ENCODE measurements at places on chromosomes 7 and 10. TPM values are rescaled to one million over a fixed set of nuclear protein-coding genes. Genes with fewer than 3 reads are reported as not detected.

- no peak for DNase-seq
These were observed 23.7 kb downstream of the SVIL start for GRCh38 chr10:29610876-29611647.

The GBF1 gene
- 52.4 TPM for total RNA-seq

The SH2D4B gene
- total RNA-seq = 0.42 TPM

The GPRIN2 gene
- total RNA-seq = 1.3 TPM

- DNase-seq = no peak
These were observed 26.9 kb downstream of the AHR start for GRCh38 chr7:17325364-17325763.

GRCh38 chr7:102983602-102984001 lies 70.8 kb downstream of the LRRC17 start:
- DNase-seq = no peak

- DNase-seq = no peak
These were observed 565.4 kb upstream of the NRP1 start for GRCh38 chr10:33899578-33900531.

DNA sequence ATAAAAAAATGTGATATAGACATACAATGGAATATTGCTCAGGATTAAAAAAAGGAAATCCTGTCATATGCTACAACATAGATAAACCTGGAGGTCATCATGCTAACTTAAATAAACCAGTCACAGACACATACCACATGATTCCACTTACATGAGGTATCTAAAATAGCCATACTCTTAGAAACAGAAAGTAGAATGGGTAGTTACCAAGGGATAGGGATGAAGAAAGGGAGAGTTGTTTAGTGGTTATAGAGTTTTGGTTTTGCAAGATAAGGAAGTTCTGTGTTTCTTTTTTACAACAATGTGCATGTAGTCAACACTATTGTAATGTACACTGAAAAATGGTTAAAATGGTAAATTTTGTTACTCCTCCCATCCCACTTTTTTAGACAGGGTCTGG lies 30.5 kb downstream of the BICC1 start:
- DNase-seq = no peak

- DNase-seq = peak; percentile 86
These were observed 31.3 kb upstream of the SMC3 start for GRCh38 chr10:110535958-110536891.

The OR2A7 gene
- total RNA-seq = 2.1 TPM

DNA sequence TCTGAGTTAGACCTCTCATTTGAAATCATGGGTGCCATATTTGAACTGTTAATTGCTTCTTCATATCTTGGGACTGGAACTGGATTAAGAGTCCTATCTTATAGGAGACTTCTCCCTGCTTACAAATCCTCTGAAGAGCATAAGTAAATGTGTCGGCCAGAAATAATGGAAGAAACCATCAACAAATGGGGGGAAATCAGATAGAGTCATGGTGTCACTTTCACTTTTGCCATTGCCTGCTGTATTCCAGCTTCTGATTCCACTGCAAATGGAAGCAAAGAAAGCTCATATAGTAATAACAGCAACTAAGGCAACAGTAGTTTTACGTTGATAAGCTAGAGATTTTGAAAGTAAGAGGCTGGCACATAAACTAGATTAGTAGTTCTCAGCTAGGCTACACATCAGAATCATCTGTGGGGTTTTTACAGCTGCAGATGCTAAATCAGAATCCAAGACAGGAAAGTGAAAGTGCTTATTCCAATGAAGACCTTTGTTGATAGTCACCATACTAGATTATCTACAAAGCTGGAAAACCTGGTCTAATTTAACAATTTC lies 12.3 kb upstream of the CRPPA start:
- DNase-seq = no peak

GRCh38 chr10:76950354-76950753 lies 687.3 kb downstream of the KCNMA1 start:
- no peak for DNase-seq

The PPP1R3C gene
- 46.7 TPM for total RNA-seq

DNA sequence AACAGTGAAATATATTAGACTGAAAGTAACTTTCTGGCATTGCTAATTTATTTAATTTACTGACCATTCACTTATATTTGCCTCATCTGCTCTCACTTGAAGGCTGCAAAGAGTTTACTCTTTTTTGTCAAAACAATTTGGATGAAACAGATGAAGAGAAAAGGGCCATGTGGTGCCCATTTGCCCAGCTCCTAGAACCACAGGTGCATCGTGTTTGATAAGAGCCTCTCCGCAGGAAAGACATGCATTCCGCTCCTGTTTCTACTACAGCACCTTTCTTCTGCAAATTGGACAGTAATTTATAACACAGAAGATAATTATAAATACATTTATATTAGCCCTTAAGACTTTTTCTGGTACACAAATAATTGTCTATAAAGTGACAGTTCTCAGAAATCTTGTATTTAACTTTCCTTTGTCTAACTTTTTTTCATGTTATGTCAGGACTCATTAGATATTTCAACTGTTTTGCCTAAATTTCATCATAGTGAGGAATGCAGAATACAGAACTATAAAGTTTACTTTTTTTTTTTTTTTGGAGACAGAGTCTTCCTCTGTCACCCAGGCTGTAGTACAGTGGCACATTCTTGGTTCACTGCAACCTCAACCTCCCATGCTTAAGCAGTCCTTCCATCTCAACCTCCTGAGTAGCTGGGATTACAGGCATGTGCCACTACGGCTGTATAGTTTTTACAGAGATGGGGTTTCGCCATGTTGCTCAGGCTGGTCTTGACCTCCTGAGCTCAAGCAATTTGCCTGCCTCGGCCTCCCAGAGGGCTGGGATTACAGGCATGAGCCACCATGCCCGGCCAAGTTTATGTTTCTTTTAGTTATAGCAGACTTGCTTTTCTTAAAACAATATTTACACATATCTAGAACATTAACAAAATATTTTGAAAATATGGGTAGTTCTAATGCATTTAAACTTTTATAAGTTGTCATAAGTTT lies 869 bp downstream of the LAMB4 start:
- DNase-seq = peak; percentile 75

DNA sequence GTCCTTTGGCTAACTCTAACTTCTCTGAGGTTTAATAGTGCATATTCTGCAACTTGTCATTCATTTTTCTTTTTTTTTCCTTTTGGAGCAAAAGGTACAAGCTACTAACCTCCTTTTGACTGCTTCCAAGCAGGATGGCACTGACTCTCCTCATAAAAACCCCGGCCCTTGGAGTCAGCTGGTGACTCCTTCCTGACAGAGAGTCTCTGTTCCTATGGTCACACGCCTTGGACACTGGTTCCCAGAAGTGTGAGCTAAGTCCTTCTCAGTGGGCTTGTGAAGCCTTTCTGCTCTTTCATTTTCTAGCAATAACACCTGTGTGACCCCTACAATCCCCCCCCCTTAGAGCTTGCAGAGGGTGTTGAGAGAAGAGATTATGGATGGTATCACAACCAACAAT lies 21.7 kb downstream of the DOCK4 start:
- DNase-seq = no peak

- peak; percentile 88 for DNase-seq
These were observed 218.4 kb downstream of the STK31 start for GRCh38 chr7:23928418-23928775.

DNA sequence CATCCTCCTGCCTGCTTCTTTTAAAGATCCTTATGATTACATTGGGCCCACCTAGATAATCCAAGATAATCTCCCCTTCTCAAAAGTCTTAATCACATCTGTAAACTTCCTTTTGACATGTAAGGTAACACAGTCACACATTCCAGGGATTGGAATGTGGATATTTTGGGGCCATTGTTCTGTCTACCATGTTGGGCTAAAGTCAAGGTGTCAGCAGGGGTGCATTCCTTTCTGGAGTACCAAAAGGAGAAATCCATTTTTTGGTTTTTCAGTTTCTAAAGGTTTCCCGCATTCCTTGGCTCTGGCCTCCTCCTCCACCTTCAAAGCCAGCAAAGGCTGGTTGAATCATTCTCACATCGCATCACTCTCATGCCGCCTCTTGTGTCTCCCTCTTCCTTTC lies 197.6 kb upstream of the NFE2L3 start:
- no peak for DNase-seq

The ELFN1 gene
- 2.2 TPM for total RNA-seq

- no peak for DNase-seq
These were observed 434.3 kb downstream of the MDFIC start for GRCh38 chr7:115356139-115356746.

The SPDYE2B gene
- not detected for total RNA-seq

GRCh38 chr7:103793614-103794013 lies 195.8 kb downstream of the RELN start:
- DNase-seq = no peak

The VSTM4 gene
- 11.8 TPM for total RNA-seq

GRCh38 chr7:146094356-146094755 lies 22.2 kb upstream of the CNTNAP2 start:
- DNase-seq = no peak

The PLAC9 gene
- total RNA-seq = 59.4 TPM

DNA sequence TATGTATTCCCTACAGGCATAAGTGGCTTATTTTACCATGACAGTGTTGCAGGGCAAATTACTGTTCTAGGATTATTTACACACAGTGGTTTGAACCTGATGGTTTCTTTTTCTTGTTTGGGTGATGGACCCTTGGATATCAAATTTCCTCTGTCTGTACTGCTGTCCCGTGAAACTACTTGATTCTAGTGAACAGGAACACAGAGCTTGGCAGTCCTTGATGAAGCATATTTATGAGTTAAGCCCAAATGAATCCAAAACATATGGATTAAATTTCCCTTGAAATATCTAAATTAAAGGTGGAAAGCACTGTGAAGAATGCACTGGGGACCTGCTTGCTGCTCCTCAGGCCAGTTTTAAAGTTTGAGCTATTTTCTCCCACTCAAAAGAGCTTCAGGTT lies 635.3 kb downstream of the INHBA start:
- DNase-seq = no peak

GRCh38 chr7:123769371-123769770 lies 20.6 kb upstream of the WASL start:
- DNase-seq = no peak

The DGKB gene
- 10.4 TPM for total RNA-seq

- DNase-seq = peak; percentile 53
These were observed 73.5 kb downstream of the AOAH start for GRCh38 chr7:36650766-36651312.

GRCh38 chr7:108002726-108003598 lies at the start of gene LAMB1:
TSS of gene LAMB1 (minus strand) at chr7:108003161. CDS start at chr7:108002885, 276 bp downstream.
- DNase-seq = no peak

The GCC1 gene
- 13.2 TPM for total RNA-seq
